Spinal cord (tissue), 10 donors: ENCODE measurements at places on chromosomes 12 and 14. TPM values are rescaled to one million over a fixed set of nuclear protein-coding genes. Genes with fewer than 3 reads are reported as not detected.

DNA sequence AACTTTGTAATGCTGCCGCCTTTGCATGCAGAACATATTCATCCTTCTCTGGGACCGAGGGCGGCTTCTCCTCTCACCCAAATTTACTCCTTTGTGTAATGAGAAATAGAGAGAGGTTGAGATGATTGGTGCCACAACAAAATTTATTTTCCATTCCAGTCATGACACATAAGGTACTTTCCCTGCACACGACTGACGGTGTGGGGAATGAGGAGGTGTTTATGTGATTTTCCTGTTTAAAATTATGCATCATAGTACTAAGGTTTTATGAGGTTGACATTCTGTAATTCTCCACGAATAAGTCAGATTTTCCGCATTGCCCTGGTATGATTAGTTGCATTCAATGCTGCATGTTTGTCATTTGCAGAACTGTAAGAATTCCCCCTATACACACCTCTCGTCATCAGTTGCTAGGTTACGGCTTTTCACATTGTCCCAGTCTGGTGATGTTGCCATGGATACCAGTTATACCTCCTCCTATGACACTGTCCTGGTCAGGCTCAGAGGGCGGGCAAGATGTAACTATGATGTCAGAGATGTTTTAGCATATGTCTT lies 23.1 kb downstream of the BICDL1 start:
- peak; percentile 71 for DNase-seq

GRCh38 chr12:109446869-109447268 lies 30.2 kb downstream of the KCTD10 start:
- no peak for DNase-seq

Gene LRP1
- polyA plus RNA-seq = 319 TPM

DNA sequence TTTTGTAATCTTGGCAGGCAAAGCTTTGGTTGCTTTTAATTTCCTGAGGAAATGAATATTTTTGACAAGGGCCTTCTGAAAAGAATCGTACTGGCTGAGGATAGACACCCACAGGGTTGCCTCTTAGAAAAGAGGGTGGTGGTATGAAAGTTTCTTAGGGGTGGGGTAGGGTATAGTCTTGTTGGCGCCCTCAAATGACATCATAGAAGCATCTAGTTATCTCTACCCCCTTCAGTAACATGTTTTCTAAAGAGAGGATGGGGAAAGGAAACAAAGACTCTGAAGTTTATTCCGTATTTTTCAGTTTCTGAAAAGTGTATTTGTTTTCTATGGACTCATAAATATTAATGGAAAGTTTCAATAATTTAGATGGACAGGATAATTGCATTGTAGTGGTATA lies 13.7 kb downstream of the PRKCH start:
- no peak for DNase-seq

DNA sequence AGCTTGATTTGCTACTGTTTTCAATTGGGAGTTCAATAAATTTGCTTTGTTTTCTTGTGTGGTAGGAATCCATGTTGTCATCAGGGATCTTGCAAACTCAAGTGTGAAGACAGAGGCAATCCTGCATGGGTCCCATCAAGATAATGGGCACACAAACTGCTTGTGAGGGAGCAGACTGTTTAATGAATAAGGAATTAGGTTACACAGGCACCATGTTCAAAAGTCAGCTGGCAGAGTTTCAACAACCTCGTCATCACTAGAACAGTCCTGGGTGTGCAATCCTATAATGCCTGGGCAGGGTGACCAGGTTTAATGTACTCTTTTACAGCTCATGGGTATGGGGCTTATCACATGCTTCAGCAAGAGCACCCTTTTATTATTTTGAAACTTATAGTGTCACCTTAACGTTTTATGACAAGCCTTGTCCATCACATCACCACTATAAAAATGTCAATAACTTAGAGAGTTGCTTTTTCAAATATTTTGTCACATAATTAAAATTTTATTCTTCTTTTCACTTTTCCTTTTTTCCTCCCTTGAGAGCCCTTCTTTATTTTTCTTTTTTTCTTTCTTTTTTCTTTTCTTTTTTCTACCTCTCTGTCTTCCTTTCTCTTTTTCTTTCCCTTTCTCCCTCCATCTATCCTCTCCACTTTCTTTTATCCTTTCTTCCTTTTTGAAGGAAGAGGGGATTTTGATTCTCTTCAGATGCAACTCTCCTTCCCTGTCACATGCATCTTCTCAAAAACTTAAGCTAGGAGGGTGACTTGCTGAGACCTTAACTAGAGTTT lies 252.2 kb upstream of the ATP2B1 start:
- DNase-seq = no peak

Gene POTEG
- 0.17 TPM for polyA plus RNA-seq

Gene PIP4K2C
- polyA plus RNA-seq = 20.7 TPM

GRCh38 chr12:64864319-64864718 lies 39.9 kb downstream of the TBC1D30 start:
- no peak for DNase-seq

GRCh38 chr12:91991399-91992187 lies 154.1 kb downstream of the BTG1 start:
- DNase-seq = no peak

GRCh38 chr12:442235-442884 lies 17.4 kb upstream of the B4GALNT3 start:
- no peak for DNase-seq

DNA sequence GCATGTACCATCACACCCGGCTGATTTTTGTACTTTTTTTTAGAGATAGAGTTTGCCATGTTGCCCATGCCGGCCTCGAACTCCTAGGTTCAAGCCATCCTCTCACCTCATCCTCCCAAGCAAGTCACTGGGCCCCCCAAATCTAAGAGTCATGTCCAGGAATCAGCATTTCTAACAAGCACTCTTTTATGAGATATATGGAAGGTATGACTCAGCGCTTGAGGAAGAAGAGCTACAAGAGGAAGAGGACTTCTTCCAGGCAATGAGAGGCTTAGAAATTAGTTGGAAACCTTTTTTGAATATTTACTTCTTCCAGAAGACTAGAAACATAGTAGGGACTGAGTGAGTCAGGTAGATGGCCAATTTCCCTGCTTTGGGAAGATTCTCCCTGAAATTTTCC lies 114.5 kb downstream of the HMGA2 start:
- DNase-seq = no peak

DNA sequence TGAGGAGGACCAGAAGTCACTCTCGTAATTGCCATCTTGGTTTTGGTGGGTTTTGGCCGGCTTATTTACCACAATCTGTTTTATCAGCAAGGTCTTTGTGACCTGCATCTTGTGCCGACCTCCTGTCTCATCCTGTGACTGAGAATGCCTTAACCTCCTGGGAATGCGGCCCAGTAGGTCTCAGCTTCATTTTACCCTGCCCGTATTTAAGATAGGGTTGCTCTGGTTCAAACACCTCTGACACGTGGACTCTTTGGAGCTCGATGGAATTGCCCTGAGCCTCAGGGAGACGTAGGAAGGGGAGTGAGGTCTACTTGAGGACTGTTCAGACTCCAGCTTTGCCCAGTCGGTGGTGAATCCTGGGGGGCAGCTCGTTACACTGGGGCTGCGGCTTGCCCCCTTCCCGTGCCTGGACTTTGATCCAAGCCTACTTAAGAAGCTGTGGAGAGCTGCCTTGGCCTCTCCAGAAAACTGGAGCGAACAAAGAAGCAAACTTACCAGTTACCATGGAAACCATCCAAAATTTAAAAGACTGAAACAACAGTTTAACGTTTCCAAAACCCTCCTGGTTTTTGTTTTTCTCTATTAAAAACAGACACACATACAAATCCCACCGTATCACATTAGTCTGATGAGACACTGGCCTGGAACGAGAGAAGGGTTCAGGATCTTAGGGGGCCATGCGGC lies 28.0 kb downstream of the CALM1 start:
- no peak for DNase-seq

- DNase-seq = no peak
Observed at GRCh38 chr14:75773046-75773445, 112.0 kb downstream of the TTLL5 start.

DNA sequence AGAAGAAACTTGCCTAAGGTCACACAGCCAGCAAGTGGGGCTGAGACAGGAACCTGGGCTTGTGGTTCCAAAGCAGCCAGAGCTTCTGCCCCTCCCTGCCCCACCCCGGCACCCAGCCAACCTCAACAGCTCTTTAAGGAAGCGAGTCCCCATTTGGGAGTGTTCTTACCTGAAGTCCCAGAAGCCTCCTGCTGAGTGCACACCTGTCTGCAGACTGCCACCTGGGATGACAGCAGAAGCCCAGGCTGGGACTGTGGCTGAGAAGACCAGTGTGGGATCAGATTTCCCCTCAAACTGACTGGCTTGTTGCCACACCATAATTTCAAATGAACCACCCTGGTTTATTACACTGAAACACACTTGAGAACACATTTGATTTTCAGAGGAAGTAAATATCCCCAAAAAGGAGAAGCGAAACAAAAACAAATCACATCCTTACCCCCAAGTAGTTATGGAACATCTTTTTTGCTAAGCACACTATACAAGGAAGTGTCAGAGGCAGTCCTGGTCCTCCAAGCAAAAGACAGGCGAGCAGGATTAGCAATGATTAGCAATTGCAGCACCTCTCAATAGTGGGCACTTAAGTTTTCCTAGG lies 6.3 kb upstream of the RIN3 start:
- DNase-seq = no peak

DNA sequence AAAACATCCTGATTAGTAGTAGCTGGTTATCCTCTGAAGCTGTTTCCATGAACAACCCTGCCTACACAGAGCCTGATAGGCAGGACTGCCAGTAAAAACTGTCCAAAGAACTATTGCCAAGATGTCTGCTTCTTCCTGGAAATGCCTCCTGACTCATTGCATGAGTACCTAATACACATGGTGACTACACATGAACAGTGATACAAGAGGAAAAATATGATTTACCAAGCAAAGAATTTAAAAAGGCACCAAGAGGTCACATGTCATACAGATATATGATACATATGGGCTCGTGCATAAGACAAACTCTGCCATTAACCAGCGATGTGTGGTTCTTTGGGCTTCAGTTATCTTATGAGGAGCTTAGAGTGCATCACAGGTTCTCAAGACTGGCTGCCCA lies 552.3 kb downstream of the SLC16A7 start:
- no peak for DNase-seq

- no peak for DNase-seq
Observed at GRCh38 chr12:6722863-6723262, 983 bp upstream of the COPS7A start.

- DNase-seq = no peak
Observed at GRCh38 chr12:94585626-94586025, 64.7 kb downstream of the TMCC3 start.

Gene NPFF
- 5.9 TPM for polyA plus RNA-seq

- DNase-seq = no peak
Observed at GRCh38 chr14:103514596-103515421, 7.8 kb downstream of the CKB start.

- DNase-seq = no peak
Observed at GRCh38 chr12:40204337-40204736, 20.5 kb upstream of the LRRK2 start.

Gene EPYC
- not detected for polyA plus RNA-seq

DNA sequence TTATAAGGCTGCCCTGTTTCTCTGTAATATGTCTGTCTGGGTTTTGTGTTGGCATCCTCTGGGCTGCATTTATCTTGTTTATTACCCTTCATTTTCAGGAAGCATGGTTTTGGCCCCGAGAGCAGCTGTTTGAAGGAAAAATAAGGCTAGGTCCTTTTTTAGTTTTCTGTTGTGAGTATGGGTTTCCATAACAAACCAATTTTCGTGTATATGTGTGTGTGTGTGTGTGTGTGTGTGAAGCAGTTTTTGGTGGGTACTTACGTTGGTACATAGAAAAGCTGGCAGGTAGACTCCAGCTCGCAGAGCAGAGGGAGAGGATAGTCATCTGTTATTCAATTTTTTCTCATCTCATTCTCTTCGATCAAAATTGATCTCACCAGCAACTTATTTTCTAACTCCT lies 52.5 kb downstream of the MAPKAPK5 start:
- DNase-seq = no peak

Gene SCNN1A
- polyA plus RNA-seq = 0.69 TPM

Gene ZNF839
- 16.3 TPM for polyA plus RNA-seq

GRCh38 chr14:85471744-85472143 lies 58.2 kb upstream of the FLRT2 start:
- DNase-seq = no peak

Gene CISTR
- 1.1 TPM for polyA plus RNA-seq

- DNase-seq = no peak
Observed at GRCh38 chr12:83971781-83972180, 940.8 kb downstream of the SLC6A15 start.

Gene ETFBKMT
- 5.4 TPM for polyA plus RNA-seq

Gene GYS2
- polyA plus RNA-seq = not detected

Gene OR10G2
- not detected for polyA plus RNA-seq

DNA sequence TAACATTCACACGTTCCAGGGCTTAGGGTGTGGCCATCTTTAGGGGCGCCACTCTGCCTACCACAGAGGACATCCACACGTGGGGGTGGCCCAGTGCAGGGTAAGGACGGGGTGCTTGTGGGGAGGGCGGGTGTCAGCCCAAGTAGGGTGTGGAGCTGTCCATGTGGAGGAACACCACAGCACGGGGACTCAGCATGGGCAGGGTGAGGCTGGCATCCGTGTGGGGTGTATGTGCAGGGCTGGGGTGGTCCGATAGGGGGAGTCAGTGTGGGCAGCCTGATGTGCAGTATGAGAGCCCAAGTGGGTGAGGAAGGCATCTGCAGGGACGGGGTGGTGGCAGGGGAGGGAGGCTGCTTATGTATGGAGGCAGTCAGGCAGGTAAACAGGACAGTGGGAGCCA lies 17.7 kb downstream of the PSMC1 start:
- DNase-seq = no peak

GRCh38 chr12:120775862-120776552 lies 50.4 kb downstream of the ACADS start:
- no peak for DNase-seq

- DNase-seq = no peak
Observed at GRCh38 chr12:6684609-6685008, 4.6 kb downstream of the ZNF384 start.

Gene AQP6
- 9.2 TPM for polyA plus RNA-seq

- DNase-seq = no peak
Observed at GRCh38 chr12:18552829-18553228, 185.0 kb downstream of the PLCZ1 start.

GRCh38 chr14:36750244-36750643 lies 88.6 kb downstream of the PAX9 start:
- no peak for DNase-seq

- no peak for DNase-seq
Observed at GRCh38 chr14:22434901-22435550, 154.0 kb downstream of the DAD1 start.

Gene CTSG
- 0.36 TPM for polyA plus RNA-seq
